Caki2 (cell line): ENCODE measurements at places on chromosomes 3 and 15. TPM values are rescaled to one million over a fixed set of nuclear protein-coding genes. Genes with fewer than 3 reads are reported as not detected.

SEMA3F gene
- total RNA-seq: 33.5 and 36.1 TPM in 2 replicates

PP2D1 gene
- not detected in 2 replicates for total RNA-seq

IQCF5 gene
- not detected in 2 replicates for total RNA-seq

ANKRD34C gene
- total RNA-seq: not detected in 2 replicates

THAP10 gene
- 7.2 and 11.1 TPM in 2 replicates for total RNA-seq

DNAH1 gene
- total RNA-seq: 1.0 and 2.7 TPM in 2 replicates

DNA sequence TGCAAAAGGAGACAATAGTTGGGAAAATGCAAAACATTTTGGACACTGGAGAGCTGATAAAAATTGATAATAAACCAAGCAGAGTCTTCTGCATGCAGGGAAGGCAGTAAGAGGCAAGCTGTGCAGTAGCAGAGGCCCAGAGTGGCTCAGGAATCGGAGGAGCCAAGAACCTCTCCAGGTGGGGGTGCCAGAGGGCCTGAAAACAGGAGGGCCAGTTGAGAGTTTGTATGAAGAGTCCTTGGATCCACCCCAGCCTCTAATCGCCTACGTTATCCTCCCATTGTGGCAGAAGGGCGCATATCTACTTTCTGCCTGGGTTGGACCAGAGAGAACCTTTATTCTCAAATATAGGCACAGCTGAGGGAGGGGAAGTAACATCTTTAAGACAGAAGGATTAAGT, 48.9 kb upstream of the RBP1 start:
- DNase-seq: no peak

DNA sequence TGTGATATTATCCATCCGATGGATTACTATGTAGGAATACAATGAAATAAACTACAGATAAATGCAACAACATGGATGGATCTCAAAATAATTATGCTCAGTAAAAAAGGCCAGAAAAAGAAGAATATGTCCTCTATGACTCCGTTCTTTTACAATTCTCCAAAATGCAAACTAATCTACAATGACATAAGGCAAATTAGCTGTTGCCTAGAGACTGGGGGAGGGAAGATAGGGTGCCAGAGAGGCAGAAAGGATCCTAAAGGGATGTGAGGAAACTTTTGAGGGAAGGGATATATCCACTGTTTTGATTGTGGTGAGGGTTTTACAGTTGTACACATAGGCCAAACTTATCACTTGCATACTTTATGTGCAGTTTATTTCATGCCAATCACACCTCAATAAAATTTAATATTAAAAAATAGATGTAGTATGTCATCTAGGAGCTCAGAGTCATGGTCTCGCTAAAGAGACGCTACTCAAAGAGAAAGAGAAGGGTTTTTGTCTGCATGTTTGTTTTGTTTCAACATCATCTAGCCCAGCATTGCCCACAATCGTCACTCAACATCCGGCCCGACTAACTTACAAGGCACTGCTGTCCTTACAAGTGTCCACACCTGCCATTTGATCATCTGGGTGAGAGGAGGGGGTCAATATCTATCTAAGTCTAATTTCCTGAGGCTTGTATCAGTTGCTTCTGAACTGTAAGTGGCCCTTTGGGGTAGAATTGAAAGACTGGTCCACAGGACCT, 29.5 kb downstream of the HES1 start:
- no peak for DNase-seq

DNA sequence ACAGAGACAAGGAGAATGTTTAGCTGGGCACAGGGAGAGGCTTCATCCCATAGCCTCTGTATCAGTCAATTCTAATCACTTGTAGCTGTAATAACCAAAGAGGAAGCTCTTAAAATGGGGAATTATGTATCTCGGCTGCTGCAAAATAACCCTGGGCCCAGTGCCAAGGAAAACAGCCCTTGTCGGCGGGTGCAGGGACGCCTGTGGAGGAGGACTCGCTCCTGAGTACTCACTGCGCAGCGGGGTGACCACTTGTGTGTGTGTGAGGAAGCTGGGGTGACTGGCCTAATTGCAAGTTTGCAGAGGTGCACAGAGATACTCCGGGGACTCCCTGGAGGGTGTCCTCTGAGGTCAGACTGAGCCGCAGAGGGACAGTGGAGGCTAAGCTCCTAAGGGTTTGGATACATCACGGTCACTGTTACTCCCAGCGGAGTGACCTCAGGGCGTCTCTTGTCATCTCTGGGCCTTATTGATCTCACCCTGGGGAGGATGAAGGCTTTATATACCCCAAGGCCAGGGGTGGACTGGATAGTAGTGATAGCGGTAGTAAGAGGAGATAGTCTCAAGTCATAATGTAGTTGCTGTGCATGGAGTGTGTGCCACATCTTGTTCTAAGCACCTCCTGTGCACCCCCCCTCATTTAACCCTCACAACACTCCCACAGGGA, 37.2 kb downstream of the SLC6A6 start:
- DNase-seq: no peak

GRCh38 chr15:71124937-71125790, 9.9 kb downstream of the THSD4 start:
- no peak for DNase-seq

DNA sequence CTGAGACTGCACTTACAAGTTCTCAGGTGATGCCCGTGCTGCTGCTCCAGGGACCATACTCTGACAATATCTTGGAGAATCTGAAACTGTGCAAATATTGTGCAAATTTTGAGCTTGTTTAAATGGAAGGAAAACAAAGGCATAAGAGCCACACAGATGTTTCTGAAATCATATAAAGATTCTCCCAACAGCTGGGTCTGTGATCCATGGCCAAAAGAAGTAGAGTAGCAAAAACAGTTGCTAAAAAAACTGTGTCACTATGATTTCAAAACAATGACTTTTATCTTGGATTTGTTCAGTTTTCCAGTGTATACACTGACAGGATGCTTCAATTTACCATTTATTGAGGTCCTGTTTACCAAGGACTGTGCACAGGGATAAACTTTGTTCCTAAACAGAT, 25.3 kb downstream of the NPTN start:
- no peak for DNase-seq

GRCh38 chr3:192326656-192327055, 400.7 kb downstream of the FGF12 start:
- no peak for DNase-seq

GRCh38 chr15:68614286-68615035, 35.7 kb downstream of the CORO2B start:
- DNase-seq: no peak

GRCh38 chr3:12258911-12259310, 30.0 kb upstream of the PPARG start:
- DNase-seq: no peak
